ENCODE measurements at places on chromosomes 6 and 20. TPM values are rescaled to one million over a fixed set of nuclear protein-coding genes. Genes with fewer than 3 reads are reported as not detected.

Gene UBD
- polyA plus RNA-seq, result 0.15 TPM

Gene PTP4A1
- polyA plus RNA-seq, result 73.4 TPM

- no peak for DNase-seq
These were observed 17.0 kb downstream of the PHF20 start for GRCh38 chr20:35788796-35789195.

Gene UNC5CL
- not detected for polyA plus RNA-seq

DNA sequence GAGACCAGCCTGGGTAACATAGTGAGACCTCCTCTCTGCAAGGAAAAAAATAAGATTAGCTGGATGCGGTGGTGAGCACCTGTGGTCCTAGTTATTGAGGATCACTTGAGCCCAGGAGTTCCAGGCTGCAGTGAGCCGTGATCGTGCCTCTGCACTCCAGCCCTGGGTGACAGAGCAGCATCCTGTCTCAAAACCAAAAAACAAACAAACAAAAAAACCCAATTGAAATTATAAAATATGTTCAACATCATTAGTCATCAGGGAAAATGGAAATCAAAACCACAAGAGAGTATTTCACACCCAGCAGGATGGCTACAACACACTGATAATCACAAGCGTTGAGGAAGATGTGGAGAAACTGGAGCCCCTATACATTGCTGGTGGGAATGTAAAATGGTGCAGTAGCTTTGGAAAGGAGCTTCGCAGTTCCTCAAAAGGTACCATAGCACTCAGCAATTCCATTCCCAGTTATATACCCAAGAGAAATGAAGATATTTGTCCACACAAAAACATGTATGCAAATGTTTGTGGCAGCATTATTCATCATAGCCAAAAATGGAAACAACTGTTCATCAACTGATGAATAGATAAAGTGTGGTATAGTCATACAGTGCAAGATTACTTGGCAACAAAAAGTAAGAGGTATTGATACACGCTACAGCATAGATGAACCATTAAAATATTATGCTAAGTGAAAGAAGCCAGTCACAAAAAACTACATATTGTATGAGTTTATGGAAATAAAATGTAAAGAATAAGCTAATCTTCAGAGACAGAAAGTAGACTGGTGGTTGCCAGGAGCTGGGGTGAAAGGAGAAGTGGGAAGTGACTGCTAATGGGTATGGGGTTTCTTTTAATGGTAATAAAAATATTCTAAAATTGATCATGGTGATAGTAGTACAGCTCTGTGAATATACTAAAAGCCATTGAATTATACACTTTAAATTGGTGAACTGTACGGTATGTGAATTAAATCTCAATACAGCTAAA lies 38.7 kb upstream of the RIPOR2 start:
- no peak for DNase-seq

DNA sequence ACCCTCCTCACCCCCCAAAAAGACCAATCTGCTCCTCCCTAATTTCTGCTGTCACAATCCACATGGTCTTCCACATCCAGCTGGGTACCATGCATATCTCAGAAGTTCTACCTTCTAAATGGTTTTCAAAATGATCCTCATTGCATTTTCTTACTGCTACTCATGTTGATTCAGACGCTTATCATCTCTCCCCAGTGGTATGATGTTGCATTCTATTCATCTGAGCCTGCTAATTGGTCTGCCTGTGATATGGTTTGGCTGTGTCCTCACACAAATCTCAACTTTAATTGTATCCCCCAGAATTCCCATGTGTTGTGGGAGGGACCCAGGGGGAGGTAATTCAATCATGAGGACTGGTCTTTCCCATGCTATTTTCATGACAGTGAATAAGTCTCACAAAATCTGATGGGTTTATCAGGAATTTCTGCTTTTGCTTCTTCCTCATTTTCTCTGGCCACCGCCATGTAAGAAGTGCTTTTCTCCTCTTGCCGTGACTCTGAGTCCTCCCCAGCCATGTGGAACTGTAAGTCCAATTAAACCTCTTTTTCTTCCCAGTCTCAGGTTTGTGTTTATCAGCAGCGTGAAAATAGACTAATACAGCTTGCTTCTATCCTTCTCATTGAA lies 41.4 kb upstream of the CLIC5 start:
- DNase-seq, result no peak

- DNase-seq, result peak; percentile 10
These were observed 482 bp downstream of the DDR1 start for GRCh38 chr6:30884521-30885480.

Gene ZBTB9
- polyA plus RNA-seq, result 2.0 TPM

DNA sequence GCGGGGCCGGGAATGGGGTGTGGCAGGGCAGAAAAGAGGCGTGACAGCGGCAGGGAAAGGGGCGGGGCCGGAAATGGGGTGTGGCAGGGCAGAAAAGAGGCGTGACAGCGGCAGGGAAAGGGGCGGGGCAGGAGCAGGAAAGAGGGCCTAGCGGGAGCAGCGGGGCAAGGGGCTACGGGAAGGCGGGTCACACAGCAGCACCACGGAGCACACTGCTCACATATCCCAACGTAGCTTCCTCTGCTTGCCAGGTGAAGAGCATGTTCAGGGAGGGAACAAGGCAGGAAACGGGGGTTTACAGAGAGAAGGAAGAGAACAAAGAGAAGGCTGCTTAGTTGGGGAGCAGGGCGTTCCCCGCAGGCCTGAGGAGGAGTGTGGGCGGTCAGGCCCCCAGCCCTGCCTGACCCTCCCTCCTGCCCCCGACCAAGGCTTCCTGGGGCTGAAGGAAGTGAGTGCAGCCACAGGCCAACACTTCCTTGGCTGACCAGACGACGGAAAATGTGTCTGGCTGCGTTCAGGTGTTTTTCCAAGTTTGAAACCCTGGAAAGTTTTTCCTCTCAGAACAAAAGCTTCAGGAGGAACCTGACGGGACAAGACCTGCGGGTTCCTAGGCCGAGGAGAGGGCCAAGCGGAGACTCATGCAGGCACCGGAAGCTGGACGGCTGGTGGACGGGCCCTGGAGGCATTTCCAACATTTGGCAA lies 13.8 kb downstream of the UCKL1 start:
- peak; percentile 72 for DNase-seq

DNA sequence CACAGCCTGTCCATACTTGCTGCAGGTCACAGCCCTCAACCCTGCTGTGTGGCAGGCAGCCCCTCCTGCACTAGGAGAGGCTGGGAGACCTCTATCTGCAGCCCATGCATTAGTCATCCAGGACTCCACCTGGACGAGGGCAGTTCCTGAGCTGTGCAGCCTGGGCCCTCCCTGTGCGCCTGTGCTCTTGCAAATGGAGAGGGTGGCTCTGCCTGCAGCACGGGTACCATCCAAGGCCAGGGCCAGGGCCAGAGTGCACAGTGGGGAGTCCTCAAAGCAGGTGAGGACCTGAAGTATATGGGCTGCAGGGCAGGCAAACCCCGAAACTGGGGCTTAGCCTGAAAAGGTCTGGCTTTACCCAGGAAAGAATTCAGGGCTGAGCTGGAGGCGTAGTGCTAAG lies 89.8 kb upstream of the PHACTR3 start:
- no peak for DNase-seq

DNA sequence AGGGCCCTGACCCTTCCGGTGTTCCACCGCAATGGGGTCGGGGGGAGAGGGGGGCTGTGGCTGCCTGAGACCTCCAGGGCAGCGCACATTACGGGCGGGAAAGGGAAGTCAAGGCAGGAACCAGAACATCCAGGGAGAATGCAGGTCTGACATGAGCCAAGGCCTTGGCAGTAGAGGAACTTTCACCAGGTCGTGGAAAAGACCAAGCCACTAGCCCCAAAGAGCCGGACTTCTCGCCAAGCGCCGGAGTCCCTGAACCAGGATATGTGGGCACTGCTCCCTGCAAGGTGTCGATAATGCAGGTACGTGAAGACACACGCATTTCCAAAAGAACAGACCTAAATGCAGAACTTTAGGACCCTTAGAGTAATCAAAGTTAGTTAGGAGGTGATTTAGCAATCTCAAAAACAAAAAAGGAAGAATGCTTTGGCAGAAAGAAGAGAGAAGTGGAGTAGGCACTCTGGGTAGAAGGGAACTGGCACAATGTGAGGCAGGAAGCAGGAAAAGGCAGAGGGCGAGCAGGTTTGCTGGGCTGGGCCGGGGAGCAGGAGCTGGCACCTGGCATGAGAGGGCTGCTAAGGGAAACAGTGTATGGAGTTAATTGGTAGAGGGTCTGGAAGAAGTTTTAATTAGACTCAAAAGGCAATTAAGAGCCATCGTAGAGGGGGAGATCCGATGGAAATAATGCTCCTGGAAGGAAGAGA lies 14.3 kb downstream of the POU3F2 start:
- no peak for DNase-seq

Gene METTL24
- not detected for polyA plus RNA-seq

- no peak for DNase-seq
These were observed 332.4 kb downstream of the HACE1 start for GRCh38 chr6:104527311-104527710.

DNA sequence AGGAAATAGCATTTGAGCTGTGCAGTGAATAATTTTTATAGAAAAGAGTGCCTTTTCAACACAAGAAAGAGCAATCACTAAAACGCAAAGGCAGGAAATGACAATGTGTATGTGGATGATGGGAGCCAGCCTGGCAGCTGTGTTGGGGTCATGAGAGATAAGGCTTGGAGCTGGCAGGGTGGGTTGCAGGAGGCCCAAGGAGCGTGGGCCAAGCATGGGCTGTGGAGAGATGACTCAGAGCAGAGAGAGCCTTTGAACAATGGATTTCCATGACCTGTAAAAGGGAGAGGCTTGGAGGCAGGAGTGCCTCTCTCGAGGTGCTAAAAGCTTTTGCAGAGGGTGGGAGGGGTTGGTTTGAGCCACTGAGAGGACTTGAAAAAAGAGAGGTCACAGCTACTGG lies 6.6 kb upstream of the TBC1D7 start:
- DNase-seq, result no peak

DNA sequence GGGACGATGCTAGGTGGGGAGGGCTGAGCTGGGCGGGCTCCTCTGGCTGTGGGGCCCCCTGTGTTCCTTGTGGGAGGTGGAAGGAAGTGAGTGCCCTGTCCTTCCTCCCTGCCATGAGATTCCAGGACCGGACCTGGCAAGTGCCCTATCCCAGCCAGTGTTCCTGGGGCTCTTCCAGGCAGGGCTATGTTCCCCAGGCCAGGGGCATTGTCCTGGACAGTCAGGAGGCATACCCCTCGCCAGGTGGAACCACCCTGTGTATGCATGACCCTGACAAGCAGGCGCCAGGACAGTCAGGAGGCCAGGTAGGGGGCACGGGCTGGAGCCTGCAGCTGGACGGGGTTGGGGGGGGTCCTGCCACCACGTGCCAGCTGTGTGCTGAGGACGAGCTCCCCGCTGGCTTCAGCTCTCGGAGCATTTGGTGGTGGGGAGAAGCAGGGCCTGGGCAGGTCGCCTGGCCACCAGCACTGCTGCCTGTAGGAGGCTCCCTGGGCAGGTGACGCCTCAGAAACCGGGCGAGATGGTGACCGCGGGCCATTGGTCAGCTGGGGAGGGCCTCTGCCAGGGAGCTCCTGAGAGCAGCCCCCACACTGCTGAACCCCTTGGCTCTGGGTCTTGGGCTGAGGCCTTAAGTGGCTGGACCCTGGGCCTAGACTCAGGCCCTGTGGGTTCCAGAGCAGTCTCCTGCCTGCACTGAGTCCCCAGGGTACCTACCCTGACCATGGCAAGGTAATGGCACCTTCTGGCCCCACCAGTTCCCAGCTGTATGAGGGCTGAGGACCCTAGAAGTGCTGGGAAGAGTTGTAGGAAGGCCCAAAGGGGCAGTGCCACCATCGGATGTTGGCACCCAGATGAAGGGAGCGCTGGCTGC lies 694 bp downstream of the SLC17A9 start:
- no peak for DNase-seq

Gene CGA
- polyA plus RNA-seq, result not detected

- DNase-seq, result no peak
These were observed 657.5 kb downstream of the RFPL4B start for GRCh38 chr6:113004470-113005270.

Gene C6orf141
- polyA plus RNA-seq, result not detected

GRCh38 chr6:13101409-13101808 lies 226.9 kb downstream of the TBC1D7 start:
- no peak for DNase-seq

DNA sequence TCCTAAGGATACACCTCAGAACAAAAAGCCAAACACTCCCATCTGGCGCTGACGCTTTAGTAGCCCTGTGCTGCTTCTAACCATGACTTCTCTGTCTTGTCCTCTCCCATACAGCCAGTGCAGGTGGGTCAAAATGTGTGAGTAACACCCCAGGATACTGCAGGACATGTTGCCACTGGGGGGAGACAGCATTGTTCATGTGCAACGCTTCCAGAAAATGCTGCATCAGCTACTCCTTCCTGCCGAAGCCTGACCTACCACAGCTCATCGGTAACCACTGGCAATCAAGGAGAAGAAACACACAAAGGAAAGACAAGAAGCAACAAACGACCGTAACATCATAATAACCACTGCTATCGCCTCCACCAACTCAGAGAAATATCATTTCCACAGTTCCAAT lies 1.4 kb downstream of the DEFB132 start:
- DNase-seq, result no peak

- no peak for DNase-seq
These were observed 58.8 kb upstream of the UNC93A start for GRCh38 chr6:167232356-167232755.

DNA sequence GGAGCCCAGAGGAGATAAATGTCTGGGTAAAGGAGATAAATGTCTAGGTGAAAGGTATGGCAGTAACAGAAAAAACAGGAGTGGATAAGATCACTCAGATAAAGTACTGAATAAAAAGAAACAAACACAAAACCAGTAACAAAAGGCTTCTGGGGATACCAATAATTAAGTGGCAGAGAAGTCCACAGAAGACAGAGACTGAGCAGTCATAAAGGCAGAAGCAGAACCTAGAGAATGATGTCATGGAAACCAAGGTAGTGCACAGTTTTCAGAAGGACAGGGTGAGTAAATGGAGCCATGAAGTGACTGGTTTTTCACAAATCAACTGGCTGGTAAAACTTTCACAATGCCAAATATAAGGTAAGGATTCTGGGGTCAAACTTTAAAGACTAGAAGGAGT lies 80.9 kb upstream of the PLN start:
- DNase-seq, result no peak

Gene TCP11
- not detected for polyA plus RNA-seq

- DNase-seq, result no peak
These were observed 83.4 kb downstream of the TFAP2A start for GRCh38 chr6:10331334-10331968.

Gene WFDC2
- polyA plus RNA-seq, result not detected

Gene LAMA2
- not detected for polyA plus RNA-seq

Gene ADGRB3
- polyA plus RNA-seq, result 0.23 TPM

Measured in CD14-positive monocyte (primary cell).